ENCODE measurements at places on chromosomes 7 and 10.

DNA sequence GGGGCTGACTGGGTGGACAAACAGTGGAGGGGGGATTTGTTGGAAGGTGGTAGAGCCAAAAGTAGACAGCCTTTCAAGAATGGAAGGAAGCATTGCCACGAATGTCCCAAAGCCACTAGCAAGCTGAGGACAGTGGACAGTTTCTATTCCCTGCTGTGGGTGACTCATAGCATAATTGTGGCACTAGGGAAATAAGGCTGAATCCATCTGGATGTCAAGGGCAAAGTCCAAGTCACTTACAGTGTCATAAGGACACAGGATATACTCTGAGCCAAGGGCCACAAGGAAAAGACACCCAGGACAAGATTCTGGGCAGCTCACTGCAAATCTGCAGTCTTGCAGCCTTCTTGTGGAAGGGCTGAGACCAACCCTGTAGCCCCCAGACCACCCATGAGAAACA, 79.7 kb downstream of the FRMPD2 start:
- DNase-seq, result no peak

DNA sequence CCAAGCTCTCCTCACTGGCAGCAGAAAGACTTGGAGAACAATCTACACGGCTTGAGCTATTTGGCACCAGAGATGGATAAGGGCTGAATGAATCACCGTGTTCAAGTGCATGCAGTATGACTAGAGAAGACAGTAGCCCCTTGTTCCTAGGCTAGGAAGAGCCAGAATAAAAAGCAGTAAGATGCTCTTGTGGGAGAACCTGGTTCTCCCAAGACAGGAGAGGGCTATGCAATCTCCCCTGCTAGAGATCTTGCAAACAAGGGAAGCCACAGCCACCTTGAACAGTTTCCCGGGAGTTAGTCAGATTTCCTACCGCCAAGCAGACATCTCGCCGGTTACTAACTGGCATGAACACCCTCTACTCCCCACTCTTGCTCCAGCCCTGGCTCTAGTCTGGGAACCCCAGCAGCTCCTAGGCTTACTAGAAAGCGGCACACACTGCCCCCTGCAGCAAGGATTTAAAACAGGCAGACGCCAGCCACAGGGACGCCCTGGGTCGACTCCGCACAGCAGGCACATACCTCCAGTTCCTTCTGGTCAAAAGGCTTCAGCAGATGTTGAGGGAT, 107.3 kb downstream of the SMURF1 start:
- DNase-seq, result no peak

- no peak for DNase-seq
Measured at GRCh38 chr7:157461573-157462418, 125.0 kb downstream of the DNAJB6 start.

DNA sequence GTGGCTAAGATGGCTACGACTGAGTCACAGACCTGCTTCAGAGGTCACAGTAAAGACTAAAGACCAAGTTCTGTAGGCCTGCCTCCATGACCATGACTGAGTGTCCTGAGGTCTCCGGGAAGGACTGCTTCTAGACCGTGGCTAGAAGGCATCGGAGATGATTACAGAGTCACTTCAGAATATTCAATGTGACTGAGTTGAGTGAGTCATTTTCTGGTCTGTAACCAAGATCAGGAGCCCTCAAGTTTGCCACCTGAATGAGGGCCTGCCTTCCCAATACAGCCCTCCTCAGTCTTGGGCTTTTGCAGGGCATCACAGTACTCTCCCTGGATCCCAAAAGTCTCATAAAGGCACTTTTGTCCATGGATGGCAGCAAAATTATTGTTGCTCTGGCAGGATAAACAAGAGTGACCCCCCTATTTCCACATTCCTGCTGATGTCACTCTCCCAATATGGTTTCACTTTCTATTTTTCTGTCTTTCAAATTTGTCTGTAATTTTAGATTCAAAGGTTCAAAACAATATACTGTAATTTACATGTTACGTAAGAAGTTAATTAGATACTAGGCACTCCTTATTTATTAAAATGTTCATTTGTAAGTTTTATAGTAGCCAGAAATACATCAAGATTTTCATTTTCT, 47.7 kb upstream of the ZNF92 start:
- DNase-seq, result no peak

Data from GOT3 (cell line).